ENCODE measurements at places on chromosomes 2 and 18.

DNA sequence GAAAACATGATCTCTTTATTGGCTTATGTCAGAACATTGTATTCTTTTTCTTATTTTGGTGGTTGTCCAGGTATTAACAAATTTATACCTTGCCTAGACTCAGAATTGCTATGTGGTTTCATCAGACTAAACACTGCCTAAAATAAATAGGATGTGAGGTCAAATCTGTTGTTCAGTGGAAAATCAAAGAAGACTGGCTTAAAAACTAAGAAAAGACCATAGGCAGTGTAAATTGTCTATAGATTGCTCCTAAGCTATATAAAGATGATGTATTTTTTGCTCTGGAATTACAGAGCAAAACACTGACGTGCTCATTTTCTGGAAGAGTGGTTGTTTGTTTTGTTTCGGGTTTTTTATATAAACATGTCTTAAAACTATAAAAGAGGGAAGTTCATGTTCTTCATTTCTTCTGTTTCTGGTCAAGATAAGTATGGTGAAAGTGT is 266.0 kb downstream of the ALPK2 start:
- DNase-seq: no peak

GRCh38 chr2:14303366-14304115 is 329.0 kb upstream of the LRATD1 start:
- DNase-seq: no peak

DNA sequence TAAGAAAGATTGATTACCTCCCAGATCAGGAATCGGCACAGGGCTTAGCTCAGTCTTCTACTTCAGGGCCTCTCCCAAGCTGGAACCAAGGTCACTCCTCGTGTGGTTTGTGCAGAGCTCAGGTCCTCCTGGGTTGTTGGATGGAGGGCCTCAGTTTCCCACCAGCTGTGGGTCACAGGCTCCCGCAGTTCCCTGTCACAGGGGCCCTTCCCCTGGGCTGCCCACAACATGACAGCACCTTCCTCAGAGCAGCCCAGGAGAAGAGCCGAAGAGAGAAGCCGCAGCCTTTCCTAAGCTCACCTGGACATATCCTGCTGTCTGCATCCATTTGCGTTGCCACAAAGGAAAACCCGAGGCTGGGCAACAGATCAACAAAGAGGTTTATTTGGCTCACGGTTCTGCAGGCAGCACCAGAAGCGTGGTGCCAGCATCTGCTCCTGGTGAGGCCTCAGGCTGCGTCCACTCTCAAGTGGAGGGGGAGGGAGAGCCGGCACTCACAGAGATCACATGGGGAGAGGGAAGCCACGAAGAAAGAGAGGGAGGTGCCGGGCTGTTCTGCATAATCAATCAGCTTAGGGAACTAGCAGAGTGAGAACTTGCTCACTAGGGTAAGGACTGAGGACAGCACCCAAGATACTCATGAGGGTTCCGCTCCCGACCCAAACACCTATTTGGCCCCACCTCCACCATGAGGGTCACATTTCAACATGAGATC is 13.0 kb upstream of the ALLC start:
- no peak for DNase-seq

DNA sequence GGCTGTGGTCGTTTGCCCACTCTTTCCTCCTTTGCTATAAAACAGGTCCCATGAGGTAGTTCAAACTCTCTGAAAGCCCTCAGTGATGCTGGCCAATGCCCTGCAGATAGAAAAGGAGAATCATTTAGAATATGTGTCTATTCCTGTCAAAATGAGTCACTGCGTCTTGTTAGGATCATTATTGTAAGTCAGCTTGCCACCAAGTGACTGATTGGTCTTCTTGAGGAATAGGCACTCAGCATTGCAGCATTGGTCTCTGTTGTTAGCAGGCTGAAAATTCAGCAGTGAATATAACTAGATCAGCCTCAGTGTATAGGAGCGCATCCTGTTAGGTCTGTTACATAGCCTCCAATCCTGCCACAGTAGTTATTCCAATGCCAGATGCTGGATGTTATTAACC is 28.9 kb downstream of the PRKRA start:
- no peak for DNase-seq

GRCh38 chr2:20207051-20207450 is 17.9 kb downstream of the SDC1 start:
- DNase-seq: no peak

DNA sequence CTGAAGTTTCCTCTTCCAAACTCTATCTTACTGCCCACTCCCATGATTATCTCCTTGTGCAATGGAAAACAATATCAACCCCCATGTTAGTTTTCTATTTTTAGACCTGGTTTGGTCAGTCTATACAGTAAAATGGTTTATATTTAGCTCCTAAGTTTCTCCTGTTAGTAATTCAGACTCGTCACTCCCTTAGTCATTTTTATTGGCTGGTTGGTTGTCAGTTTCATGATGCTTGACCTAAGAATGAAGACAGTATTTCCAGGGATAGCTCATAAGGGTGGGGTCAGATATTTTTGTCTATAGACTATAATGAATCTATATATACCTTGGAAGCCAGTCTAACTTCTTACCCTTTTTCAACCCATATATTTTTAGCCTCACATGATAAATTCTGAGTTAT is 61.4 kb upstream of the NEUROD1 start:
- DNase-seq: no peak

DNA sequence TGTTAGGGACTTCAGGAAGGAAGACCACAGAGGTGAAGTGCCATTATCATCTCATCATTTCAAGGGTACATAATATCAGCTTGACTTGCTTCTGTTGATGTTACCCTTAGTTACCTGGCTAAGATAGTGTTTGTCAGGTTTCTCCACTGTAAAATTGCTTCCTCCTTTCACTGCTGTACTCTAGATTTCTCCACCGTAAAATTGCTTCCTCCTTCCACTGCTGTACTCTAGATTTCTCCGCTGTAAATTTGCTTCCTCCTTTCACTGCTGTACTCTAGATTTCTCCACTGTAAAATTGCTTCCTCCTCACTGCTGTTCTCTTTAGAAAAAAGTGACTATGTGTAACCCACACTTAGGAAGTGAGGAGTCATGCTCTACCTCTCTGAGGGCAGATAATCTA is 1460.3 kb downstream of the SUCLG1 start:
- no peak for DNase-seq

DNA sequence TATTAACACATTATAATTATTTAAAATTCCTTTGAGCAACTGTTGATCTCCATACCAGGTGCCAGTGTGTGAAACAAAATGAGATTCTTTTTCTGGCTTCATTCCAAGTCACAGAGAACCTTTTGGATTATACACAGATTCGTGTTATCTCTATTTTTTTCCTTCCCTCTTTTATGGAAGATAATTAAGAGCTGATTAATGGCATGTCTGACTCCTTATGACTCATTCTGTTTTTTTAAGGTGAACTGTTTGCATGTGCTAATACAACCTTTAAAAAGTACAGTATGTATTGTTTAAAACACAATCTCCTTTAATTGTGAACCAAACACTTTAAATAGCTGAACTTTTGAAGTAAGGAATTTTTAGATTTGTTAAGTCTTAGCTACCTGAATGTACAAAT is 39.3 kb downstream of the PELI1 start:
- DNase-seq: no peak

- DNase-seq: peak; percentile 45
Measured at GRCh38 chr2:60998628-60999545, 18.6 kb upstream of the PEX13 start.

DNA sequence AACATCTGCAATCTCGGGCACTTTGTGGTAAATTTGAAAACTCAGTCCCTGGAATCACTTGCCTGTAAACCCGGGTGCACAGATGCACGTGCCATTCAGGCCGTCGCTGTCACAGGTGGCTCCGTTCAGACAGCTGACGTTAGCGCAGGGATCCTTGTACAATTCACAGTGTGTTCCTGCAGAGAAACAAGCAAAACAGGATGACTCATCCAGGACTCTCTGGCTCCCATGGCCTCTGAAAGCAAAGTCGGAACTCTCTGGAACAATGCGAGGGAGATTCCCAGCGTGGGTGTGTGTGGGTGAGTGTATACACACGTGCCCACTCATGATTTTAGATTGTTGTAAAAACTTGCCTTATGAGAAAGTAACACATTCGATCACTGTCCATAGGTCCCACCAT is 136.1 kb upstream of the PID1 start:
- DNase-seq: no peak

DNA sequence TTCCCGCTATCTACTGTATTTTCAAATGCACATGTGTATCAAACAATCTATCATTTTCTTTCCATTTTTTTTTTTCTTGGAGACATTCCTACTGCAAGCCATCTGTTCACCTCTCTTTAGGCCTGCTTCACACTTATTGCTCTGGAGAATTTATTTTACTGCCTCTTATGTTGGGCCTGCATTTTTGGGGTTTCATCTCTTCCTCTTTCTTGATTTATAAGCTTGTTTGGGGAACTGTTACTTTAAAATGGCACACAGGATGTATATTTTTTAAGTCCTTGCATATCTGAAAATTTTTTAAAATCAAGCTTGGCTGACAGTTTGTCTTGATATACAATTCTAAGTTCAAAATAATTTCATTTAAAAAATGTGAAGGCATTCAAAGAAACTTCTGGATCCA is 3.5 kb upstream of the RAB27B start:
- no peak for DNase-seq

- DNase-seq: no peak
Measured at GRCh38 chr18:79692886-79693285, 13.3 kb downstream of the CTDP1 start.

DNA sequence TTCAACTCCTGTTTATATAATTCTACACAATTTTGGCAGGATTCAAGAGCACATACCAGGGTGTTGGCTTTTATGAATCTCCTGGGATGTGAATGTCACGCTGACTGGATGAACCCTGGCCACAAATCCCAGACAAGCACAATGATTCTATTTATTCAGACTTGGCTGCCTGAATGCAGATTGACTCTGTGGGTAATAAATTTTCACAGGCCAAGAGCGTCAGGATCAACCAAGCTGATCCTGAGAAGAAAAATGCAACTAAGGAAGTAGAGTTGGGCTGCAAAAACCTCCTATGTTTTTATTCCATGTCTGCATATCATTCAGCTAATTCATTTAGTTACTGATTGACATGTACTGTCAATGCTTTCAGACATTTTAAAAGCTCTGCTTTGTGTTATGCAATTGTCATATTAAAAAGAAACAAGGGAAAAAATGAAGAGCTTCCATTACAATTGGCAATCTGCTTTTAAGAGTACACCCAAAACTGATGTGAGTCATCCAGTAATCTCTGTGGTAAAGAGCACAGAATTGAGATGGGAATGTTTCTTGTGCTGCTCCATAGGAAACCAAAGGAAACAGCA is 173.0 kb upstream of the REV1 start:
- DNase-seq: no peak

DNA sequence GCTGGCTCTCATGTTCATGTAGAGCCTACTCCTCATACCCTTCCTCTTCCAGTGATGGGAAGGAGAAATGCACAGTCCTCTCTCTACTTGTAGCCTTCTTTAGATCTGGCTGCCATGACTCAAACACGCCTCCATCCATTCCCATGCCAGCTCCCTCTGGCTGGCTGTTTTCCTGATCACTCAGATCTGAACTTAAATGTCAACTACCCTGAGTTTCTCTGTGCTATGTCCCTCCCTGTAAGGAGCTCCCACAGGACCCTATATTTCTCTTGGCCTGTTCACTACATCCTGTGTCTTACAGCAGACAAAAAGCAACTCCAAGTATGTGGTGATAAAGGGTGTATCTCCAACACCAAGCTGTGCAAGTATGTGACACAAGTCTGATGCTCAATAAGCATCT is 152.4 kb downstream of the TCF4 start:
- no peak for DNase-seq

GRCh38 chr2:25294573-25295462 is 46.9 kb downstream of the DNMT3A start:
- DNase-seq: peak; percentile 81

GRCh38 chr2:166841152-166841551 is 47.1 kb upstream of the XIRP2 start:
- no peak for DNase-seq

GRCh38 chr2:220966636-220967035 is 605.5 kb downstream of the EPHA4 start:
- no peak for DNase-seq

GRCh38 chr2:241577413-241578122 is 19.0 kb downstream of the BOK start:
- DNase-seq: no peak

DNA sequence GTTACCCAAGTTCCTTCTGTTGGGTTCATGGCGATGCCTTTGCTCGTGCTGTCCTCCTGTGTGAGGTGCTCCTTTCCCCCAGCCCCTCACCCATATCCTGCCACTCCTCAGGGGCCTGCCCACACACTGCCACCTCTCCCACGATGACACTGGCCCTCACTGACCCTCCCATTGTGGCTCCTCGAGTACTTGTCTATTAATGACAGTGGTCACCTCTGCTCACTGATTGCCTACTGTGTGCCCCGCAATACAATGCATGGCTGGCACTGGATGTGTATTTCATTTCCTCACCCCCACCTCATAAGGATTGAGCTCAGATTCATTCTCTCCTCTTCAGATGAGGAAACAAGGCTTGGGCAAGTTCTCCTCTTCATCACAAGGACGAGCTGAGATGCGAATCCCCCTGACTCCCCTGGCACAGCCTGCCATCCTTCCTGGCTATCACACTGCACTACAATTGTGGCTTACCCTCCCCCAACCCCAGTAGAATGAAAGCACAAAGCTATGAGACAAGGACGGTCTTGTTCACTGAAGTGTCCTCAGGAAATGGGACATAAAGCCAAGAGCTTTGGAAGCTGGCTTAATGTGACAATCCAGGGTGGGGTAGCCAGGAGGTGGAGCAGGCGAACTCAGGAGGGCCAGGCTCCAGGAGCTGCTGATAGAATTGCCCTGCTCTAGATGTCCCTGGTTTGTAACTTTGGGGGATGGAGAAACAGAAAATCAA is 93.9 kb upstream of the RAB12 start:
- DNase-seq: no peak

GRCh38 chr18:25518716-25519053 is 166.7 kb upstream of the ZNF521 start:
- DNase-seq: no peak

GRCh38 chr2:237405006-237405559 is 8.9 kb downstream of the COL6A3 start:
- DNase-seq: no peak

Measured in CD4-positive, alpha-beta T cell treated with Interleukin-1 beta for 1 hour (primary cell).